ENCODE measurements at places on chromosomes 7 and 10.
A peak's percentile ranks its signal among the peaks of the same experiment; 100 is the strongest.

- DNase-seq: no peak
Observed at GRCh38 chr10:84158550-84158949, 15.1 kb upstream of the GPR15LG start.

DNA sequence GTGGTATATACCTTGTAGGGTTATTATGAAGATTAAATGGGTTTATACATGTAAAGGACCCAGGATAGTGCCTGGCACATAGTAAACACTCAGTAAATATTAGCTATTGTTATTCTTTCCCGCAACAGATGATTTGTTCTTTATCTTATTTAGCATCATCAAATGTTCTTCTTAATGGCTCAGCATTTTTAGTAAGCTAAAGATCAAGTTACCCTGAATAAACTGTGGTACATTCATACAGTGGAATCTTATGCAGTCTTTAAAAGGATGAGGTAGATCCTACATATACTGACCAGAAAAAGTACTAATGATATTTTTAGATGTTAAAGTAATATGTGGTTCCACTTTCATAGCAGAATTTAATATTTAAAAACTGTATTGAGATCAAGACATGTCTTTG lies 65.4 kb downstream of the ST7 start:
- DNase-seq: no peak

DNA sequence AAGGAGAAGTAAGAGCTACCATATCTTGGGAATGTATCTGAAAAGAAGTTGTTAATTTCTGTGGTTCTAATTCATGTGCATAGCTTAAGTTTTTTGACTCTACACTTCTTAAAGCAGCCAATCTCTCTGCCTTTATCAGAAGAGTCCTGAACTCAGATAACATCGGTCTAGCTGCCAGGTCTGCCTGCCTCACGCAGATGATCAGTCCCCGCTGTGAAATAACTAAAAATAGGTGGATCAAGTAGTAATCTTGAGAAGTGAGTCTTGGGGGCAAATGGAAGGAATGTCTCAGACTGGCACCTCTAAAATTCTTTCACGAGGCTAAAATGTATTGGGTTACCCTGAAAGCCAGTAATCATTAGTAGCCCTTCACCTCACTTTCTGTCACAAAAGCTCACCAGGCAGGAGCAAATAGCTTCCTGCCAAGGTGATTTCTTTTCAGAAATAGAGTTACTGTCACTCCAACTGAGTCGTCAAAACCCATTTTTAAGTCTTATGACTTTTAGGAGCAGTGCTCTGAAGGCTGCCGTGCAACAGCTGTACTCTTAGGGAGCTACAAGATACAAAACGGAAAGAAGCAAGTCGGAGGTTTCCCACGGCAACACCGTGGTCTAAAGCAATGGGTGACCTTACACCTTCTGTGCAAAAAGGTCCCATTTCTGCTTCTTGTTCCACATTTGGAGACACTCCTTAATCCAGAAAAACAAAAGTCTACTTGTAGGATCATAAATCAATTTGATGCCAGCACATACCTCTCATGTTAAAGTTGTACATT lies 85.2 kb downstream of the ABCB5 start:
- DNase-seq: no peak

DNA sequence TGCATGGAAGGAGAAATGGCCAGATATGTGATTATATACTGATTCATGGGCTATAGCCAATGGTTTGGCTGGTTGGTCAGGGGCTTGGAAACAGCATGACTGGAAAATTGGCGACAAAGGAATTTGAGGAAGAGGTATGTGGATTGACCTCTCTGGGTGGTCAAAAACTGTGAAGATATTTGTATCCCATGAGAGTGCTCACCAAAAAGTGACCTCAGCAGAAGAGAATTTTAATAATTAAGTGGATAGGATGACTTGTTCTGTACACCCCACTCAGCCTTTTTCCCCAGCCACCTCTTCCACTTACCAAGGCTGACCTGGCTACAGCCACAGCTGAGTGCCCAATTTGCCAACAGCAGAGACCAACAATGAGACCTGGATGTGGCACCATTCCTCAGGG lies 146.7 kb downstream of the GPR37 start:
- no peak for DNase-seq

- DNase-seq: no peak
Observed at GRCh38 chr10:119003572-119004289, 25.8 kb upstream of the NANOS1 start.

GRCh38 chr10:32937911-32938424 lies 20.1 kb downstream of the ITGB1 start:
- DNase-seq: peak; percentile 28

GRCh38 chr10:97071496-97071895 lies 114.3 kb downstream of the SLIT1 start:
- DNase-seq: no peak

GRCh38 chr7:44377681-44378421 lies 52.5 kb upstream of the CAMK2B start:
- DNase-seq: peak; percentile 22

GRCh38 chr7:145557805-145558204 lies 558.8 kb upstream of the CNTNAP2 start:
- DNase-seq: no peak

DNA sequence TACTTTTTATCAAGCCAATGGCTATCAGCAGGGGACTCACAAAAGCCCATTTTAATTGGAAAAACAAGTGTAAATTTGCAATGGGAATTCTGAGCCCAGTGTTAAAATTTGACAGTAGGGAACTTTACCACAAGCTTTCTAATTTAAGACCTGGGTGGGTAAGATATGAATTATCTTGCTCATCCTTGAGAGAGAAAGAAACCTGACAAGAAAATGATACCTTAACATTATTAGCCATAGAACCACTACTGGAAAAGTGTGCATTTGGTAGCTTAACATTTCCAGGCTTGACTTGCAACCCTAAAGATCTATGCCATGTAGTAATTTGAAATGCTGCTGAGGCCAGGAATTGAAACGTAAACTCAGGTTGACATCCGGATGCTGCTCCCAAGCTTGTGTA lies 2.7 kb upstream of the ST8SIA6 start:
- DNase-seq: no peak

GRCh38 chr7:136036336-136036735 lies 59.2 kb upstream of the MTPN start:
- DNase-seq: no peak

- DNase-seq: no peak
Observed at GRCh38 chr7:25996006-25996408, 156.0 kb upstream of the NFE2L3 start.

- DNase-seq: no peak
Observed at GRCh38 chr7:108261560-108262255, 131.5 kb upstream of the LAMB4 start.

- DNase-seq: peak; percentile 58
Observed at GRCh38 chr7:123633553-123633952, 22.1 kb upstream of the LMOD2 start.

- peak; percentile 91 for DNase-seq
Observed at GRCh38 chr10:104254493-104255310, at the start of gene GSTO1. TSS of gene GSTO1 (plus strand) at chr10:104254892. CDS start at chr10:104254929, 37 bp downstream.
